Calu3 (cell line): ENCODE measurements at places on chromosomes 7 and 10.

DNA sequence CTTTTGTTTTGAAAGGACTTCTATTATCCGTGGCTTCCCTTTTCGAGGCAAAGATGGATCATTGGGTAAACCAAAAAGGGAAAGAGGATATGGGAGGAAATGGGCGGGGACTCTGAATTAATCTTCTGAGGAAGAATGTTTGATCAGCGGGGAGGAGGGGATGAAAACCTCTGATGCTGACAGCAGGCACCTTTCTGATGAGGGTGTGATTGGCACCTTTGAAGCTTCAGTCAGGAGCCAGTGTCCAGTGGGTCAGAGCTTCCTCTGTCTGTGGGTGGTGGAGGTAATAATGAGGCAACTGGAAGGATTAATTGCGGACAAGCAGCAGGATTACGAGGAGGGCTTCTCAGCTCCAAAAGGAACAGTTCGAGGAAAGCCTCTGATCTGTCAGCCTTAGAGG lies 877.6 kb downstream of the LRMDA start:
- no peak for DNase-seq

DNA sequence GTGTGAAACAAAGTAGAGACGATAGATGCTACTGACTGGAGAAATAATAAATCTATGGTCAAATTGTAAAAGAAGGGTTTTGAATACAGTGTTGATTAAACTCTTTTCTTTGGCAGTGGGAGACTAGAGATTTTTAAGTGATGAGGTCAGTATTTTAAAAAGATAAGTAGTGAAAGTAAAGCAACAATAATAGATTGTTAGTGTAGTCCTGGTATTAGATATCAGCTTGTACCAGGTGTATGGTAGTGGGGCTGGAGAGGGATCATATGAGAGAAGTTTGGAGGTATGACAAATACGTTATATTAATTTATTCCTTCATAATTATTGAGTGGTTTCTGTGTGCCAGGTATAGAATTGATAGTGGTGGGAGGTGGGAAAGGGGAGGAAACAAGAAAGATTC lies 25.2 kb downstream of the PHTF2 start:
- DNase-seq: no peak

GRCh38 chr10:127198307-127198706 lies 1.9 kb upstream of the INSYN2A start:
- no peak for DNase-seq

DNA sequence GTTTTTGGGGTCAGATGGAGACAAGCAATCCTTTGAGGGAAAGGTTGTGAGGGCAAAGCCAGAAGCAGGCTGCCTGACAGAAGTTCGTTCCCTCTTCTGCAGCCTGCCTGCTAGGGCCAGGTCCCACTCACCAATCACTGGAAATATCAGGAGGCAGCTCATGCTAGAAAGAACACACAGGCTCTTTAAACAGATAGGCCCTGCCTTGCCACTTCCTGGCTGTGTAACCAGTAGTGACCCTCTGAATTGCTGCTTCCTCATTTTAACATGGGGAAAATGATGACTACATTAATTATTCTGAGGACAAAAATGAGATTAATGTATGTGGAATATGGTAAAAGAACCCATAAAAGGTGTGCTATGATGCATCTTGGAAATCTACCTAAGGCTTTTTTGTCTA lies 50.5 kb upstream of the MRLN start:
- DNase-seq: no peak

DNA sequence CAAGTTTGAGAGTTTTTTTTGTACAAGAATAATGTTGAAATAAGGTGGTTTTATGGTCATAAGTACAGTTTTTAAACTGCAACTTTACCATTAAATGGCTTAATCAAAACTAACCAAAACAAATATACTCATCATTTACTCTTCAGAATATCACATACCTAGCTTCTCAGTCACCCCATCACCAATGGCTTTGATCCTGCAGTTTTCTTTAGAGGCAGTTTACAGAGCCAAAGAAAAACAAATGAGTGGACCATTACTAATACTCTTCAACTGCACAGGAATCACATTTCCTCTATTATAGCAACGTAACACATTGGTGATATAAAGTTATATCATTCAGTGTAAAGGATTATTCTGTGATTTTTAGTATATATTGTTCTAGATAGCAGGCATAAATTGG lies 576.1 kb upstream of the LRRTM3 start:
- DNase-seq: no peak

- no peak for DNase-seq
These were observed 15.6 kb upstream of the ZNF25 start for GRCh38 chr10:37992083-37992482.

GRCh38 chr7:73822319-73823173 lies 8.2 kb upstream of the CLDN4 start:
- peak; percentile 53 for DNase-seq

DNA sequence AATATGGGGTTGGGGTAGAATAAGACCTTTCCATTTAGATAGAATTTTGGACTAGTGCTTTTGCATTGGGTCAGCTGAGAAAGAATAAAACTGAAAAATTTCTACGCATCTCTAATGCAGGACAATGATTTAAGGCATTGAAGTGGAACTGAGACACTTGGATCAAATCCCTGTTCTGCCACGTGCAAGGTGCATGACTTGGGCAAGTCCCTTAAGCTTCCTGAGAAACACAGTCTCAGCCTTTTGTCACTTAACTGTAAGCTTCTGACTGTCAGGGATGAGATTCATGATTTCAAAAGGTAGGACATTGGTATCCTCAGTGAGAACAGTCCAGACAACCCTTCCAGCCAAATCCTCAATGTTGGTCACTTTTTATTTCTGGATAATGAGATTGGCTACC lies 59.2 kb downstream of the ENTPD1 start:
- DNase-seq: no peak

DNA sequence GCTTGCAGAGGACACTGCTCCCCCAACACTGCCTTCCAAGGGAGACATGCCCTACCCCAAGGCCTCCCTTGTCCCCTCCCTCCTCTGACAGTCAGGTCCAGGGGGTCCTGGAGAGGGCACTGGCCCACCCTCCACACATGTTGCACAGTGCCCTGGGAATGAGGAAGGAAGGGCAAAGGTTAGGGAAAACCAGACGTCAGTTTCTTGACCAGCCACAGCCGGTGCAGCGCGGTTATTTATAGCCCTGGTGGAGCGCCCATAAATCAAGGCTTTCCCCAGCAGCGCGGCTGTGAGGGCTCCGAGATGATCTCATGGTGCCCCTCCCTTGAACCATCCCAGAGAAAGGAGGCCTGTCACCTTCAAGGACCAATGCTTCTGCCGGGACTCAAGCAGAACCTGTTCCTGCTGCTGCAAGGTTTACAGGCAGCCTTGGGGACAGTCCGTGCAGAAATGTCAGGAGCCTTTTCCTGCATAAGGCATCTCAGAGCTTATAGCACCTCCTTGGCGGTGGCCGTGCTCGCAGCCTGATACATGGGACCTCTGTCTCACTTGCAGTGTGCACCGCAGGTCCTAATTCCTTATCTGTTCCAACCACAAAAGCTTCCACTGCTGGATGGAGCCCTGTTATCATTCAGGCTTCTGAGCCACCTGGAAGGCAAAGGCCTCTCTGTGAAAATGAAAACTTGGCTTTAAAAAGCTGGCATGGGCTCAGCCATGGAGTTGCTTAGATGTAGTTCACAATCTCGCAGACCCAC lies 127.3 kb downstream of the LHPP start:
- no peak for DNase-seq

- DNase-seq: peak; percentile 22
These were observed 106.2 kb upstream of the CELF2 start for GRCh38 chr10:10911471-10911921.

- DNase-seq: peak; percentile 24
These were observed 28.1 kb upstream of the PLXDC2 start for GRCh38 chr10:19788075-19788686.

GRCh38 chr7:149856583-149856982 lies 17.2 kb upstream of the ATP6V0E2 start:
- DNase-seq: no peak

DNA sequence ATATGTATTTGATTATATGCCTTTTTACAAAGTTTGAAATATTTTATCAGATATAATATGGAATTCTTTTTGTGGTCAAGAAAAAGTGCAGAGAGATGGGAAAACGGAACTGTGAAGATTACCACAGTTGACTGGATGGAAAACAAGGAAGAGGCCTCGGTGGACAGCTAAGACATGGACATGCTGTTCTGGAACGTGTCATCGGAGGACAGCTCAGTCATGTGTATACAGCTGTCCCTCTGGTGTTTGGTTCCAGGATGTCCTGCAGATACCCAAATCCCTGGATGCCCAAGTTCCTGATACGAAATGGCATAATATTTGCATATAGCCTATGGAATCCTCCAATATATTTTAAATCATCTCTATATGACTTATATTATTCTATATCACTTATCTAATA lies 49.4 kb downstream of the TRIL start:
- no peak for DNase-seq

GRCh38 chr10:86635402-86635801 lies 18.9 kb upstream of the OPN4 start:
- no peak for DNase-seq

- DNase-seq: no peak
These were observed 40.3 kb downstream of the DOCK1 start for GRCh38 chr10:126945351-126946030.

- no peak for DNase-seq
These were observed 518.4 kb downstream of the CCSER2 start for GRCh38 chr10:84846658-84847316.

GRCh38 chr7:45119550-45119949 lies 8.1 kb upstream of the TBRG4 start:
- no peak for DNase-seq

DNA sequence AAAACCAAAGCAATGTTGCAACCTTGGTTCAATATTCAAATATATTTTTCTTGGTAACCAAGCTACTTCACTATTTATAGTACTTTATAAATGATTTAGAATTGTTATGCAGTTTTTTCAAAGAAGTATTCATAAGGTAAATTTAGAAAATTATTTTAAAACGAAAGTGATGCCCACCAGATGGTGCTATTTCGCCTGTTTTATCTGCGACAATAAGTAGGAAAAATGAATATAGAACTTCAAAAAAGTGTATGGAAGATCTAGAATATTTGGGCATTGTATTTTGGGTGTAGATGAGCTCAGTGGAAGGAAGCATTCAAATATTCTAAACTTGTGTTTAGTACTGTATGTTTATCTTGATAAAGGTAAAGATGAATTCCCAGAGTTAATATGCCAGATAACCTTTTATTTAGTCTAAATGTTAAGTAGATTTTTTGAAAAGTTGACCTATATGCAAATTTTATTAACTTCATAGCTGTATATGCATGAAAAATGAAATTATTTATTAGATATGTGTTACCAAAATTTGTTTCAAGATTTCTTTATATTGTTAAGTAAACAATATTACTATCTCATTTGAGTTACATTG lies 93.2 kb downstream of the ADK start:
- peak; percentile 30 for DNase-seq

DNA sequence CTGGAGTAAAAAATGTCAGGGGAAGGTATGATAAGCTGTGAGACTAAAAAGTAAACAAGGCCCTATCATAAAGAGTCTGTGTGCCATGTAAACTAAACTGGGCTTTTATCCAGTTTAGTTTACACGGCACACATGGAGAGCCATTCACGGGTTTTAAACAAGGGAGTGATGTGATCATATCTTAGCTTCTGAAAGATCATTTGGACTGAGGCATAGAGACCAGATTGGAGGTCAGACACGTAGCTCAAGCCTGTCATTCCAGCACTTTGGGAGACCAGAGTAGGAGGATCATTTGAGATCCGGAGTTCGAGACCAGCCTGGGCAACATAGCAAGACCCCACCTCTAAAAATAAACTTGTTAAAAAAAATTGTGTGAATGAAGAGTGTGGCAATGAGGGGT lies 50.1 kb downstream of the SKIDA1 start:
- no peak for DNase-seq

DNA sequence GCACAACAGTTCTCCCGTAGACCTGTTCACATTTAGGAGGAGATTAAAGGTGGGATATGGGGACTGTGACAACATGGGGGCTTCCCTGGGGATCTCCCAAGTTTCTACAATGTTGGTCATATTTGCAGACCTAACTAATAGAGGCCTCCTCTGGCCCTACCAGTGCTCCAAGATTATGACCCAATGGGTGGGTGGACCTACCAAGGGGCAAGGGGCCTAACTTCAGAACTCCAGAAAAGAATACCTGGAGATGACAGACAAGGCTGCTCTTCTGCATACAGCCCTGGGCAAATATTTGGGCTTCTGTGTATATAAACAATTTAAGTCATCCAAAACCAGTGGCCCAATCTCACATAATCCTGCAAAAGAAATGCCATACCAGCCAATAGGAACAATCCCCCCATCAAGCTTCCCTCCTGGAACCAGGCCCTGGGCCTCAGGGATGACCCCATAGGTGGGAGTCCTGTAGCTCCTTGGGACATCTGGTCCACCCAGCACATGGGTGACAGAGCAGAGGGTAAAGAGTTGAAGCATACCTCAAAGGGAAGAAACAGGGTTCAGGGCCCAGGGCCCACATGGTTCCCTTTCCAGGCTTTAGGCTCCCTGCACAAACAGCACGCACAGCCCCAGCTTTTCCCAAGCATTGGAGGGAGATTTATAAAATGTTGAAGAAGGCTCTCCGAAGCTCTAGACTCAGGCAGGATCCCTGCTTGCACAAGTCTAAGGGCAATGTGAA lies 86.1 kb upstream of the CHST15 start:
- DNase-seq: no peak

- peak; percentile 59 for DNase-seq
These were observed 39.6 kb upstream of the HSPB1 start for GRCh38 chr7:76262683-76263402.

- DNase-seq: no peak
These were observed 90.0 kb upstream of the BMPER start for GRCh38 chr7:33815336-33815735.

DNA sequence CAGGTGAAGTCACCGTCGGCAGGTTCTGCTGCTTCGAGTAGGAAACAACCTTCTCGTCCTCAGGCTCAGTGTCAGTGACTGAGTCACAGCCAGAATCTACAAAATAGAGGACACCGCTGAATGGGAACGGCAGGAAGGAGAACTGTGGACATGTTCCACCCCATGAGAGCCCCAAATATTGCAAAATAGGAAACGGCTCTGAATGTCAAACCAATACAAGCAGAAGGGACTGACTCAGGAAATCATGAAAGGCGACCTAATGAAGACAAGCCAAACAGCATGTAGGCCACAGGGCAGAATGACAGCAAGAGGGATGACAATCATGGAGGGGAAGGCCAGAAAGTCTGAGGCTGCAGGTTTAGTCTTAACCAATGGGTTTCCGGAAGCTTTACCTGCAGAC lies 63.5 kb downstream of the PIK3AP1 start:
- no peak for DNase-seq

GRCh38 chr7:130365511-130366441 lies 14.5 kb upstream of the CPA1 start:
- no peak for DNase-seq

DNA sequence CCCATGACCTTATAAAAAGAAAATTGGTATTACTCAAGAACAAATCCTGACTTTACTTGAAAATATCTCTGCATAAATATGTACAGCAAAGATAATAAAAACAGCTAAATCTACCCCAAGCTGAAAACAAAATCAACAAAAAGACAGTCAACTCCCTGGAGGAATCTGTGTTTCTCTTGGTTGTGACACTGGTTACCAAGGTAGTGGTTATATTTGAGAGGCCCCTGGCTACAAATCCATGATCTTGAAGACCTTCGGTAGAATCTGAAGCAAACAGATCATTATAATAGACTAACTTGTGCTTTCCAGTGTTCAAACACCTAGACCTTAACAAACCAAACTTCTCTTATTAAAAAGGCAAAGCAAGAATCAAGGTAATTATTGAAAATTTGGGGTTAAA lies 123.9 kb upstream of the SGCE start:
- DNase-seq: no peak

GRCh38 chr10:76453997-76454396 lies 1022.6 kb downstream of the LRMDA start:
- DNase-seq: no peak
